ENCODE measurements at places on chromosomes 7 and 10. TPM values are rescaled to one million over a fixed set of nuclear protein-coding genes. Genes with fewer than 3 reads are reported as not detected.

The SVIL gene
- 67.4 TPM for total RNA-seq

The SLC18A3 gene
- not detected for total RNA-seq

The PTF1A gene
- total RNA-seq, result not detected

The SH2D4B gene
- under 0.01 TPM for total RNA-seq

The GPNMB gene
- total RNA-seq, result 0.59 TPM

The HOXA5 gene
- total RNA-seq, result 13.1 TPM

The NKX1-2 gene
- total RNA-seq, result not detected

The COPS6 gene
- total RNA-seq, result 147 TPM

The CLRN3 gene
- total RNA-seq, result 0.11 TPM

The OR13A1 gene
- not detected for total RNA-seq

The HOXA6 gene
- total RNA-seq, result 0.42 TPM

GRCh38 chr7:51256209-51256781 lies 60.3 kb downstream of the COBL start:
- DNase-seq, result no peak

- DNase-seq, result no peak
Measured at GRCh38 chr7:37495574-37496184, 47.0 kb upstream of the ELMO1 start.

- DNase-seq, result no peak
Measured at GRCh38 chr10:62011558-62011957, 110.1 kb downstream of the ARID5B start.

DNA sequence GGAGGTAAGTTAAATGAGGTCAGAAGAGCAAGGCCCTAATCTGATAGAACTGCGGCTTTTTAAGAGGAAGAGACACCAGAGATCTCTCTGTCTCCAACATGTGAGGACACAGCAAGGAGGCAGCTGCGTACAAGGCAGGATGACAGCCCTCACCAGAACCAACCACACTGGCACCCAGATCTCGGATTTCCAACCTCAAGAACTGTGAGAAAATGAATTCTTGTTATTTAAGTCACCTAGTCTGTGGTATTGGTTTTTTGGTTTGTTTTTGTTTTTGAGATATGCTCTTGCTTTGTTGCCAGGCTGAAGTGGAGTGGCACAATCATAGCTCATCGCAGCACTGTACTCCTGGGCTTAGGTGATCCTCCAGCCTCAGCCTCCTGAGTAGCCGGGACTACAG lies 127.2 kb downstream of the DLG5 start:
- DNase-seq, result no peak

DNA sequence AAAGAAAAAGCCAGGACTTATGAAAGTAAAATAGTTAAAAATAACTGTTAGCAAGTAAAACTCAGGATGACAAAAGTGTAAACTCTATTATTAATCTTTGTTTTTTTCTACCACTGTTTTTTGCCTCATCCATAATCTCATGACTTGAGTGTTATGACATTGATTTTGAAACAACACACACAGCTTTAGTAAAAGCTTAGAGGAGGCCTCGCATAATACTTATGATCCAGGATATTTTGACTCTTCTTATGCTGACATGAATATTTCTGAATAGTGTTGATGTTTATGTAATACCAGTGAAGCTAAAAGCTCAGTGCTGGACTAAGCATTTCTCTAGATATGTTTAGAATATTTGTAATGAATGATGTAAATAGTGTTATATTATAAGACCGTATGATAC lies 10.5 kb downstream of the KAT6B start:
- DNase-seq, result no peak

- DNase-seq, result no peak
Measured at GRCh38 chr7:24995466-24995865, 15.5 kb upstream of the OSBPL3 start.

- DNase-seq, result no peak
Measured at GRCh38 chr7:134737566-134738345, 41.7 kb upstream of the CALD1 start.

DNA sequence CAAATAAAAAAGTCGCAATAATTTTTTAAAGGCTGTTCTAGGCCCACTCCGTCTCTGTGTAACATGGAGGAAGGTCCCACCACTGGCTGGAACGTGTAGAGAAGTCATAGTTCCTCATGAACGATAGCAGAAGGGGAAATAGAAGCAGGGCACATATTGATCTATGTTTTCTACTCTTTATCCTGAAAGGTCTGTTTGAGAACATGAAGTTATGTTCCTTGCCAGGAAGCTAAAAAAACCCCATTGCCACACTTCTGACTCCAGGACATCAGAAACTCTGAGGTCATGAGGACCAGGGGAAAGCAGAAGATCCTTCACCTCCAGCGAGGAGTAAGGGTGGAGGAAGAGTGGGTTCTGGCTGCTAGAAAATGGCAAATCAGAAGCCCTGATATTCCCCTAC lies 10.8 kb downstream of the ANKRD22 start:
- no peak for DNase-seq

GRCh38 chr7:137343281-137343841 lies at the start of gene PTN:
Gene PTN, minus strand, starts transcription at chr7:137343733. Its CDS starts 88,760 bp downstream, at chr7:137254973.
- no peak for DNase-seq

- no peak for DNase-seq
Measured at GRCh38 chr10:101693978-101694673, 844 bp downstream of the FBXW4 start.

DNA sequence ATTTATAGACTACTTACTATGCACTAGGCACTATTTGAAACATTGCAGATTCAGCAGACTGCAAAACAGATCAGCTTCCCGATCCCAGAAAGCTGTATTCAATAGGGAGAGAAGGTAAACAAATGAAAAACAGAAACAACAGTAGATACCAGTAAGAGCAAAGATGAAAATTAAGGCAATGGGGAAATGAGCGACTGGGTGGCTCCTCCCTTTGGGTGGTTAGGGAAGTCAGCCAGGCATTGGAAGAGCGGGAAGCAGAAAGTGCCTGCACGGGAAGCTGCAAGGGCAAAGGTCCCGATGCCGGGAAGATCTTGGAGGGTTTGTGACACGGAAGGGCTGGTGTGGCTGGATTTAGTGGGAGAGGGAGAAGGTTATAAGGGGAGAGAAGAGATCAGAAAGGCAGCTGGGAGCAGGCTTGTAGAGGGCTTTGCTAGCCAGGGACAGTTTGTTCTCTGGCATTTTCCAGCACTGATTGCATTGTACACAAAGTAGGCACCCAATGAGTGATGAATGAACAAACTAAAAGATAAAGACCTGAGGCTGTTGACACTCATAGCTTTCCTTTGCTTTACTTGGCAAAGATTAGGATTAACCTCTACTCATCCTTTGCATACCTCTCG lies 67.8 kb downstream of the NAMPT start:
- DNase-seq, result peak; percentile 86

DNA sequence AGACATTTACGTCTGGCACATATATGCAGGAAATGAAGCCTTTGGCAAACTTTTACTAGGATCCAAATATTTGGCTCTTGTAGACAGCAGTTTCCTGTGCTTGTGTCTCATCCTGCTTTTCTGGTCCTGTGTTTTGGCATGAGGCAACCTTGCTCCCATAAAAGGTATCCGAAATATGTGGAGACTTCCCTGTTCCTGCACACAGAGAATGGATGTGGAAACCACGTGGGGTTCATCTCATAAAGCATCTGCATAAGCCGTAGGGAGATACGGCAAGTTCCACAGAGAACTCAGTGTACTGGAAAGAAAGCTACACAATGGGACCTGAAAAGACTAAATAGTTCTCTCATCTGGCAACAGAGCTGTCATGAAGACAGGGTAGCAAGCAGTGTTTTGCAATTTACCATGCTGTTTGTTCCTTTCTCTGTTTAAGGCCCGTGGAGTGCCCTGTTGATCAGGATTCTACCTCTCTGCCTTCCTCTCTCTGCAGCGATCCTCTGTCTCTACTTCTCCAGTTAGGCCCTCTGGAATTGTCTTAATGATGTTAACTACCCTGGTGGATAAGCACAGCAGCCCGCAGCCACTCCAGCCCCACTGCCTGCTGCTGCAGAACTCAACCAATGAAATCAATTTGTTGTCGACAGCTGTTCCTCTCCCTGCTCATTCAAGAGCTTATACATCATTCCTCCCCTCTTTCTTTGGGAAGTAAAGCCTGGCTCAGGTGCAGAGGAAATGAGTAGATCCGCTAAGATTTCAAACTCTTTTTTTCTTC lies 293.6 kb downstream of the CSTF2T start:
- DNase-seq, result peak; percentile 19

DNA sequence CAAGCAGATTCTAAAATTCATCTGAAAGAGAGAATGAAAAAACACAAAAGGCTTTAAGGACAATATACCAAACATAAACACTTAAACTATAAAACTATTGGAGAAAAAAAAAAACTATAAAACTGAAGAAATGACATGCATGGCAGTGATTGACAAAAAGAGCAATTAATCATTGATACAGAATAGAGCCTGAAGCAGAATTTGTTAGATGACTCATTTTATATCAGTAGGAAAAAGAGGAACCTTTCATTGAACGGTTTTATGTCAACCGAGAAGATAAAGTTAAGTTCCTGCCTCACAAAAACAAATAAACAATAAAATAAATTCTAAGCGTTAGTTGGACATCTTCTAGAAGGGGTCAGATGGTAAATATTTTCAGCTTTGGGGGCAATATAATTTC lies 23.3 kb downstream of the NPY start:
- DNase-seq, result no peak

- peak; percentile 98 for DNase-seq
Measured at GRCh38 chr7:101121991-101122932, 4.6 kb upstream of the SERPINE1 start.

DNA sequence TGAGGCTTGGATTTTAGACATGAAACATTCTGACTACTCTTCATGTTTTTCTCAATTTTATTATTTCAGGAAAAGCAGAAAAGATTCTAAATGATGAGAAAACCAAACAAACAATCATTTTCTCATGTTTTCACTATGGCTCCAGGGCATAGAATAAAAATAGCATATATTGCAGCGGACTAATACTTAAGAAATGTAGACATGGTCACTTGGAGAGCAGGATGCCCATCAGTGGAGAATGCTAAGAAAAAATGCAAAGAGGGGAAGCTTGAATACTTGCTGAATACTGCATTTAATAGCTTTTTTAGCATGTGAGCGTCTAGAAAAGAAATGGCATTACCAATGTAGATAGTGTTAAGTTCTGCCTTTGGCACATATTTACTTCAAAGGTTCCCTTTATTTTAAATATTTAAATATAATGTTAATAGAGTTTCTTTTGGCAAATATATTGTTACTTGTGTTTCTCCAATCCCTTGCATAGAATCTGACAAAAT lies 107.9 kb downstream of the PPP1R17 start:
- no peak for DNase-seq

DNA sequence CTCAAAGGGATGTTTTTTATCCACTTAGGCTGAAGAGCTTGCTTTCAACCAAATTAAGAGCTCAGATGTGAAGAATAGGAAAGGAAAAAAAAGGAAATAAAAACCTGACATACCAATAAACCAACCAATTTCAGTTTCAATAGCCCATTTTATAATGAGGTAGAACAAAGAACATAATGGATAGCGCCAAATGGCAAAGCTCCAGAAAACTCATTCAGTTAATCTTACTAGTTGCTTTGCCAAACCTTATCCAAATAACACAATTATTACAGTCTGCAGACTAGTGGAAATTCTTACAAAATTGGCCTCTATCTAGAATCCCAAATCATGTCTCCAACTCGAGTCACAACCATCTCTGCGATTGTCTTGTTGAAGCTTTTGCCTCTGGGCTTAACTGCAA lies 337.0 kb downstream of the CRPPA start:
- peak; percentile 41 for DNase-seq

DNA sequence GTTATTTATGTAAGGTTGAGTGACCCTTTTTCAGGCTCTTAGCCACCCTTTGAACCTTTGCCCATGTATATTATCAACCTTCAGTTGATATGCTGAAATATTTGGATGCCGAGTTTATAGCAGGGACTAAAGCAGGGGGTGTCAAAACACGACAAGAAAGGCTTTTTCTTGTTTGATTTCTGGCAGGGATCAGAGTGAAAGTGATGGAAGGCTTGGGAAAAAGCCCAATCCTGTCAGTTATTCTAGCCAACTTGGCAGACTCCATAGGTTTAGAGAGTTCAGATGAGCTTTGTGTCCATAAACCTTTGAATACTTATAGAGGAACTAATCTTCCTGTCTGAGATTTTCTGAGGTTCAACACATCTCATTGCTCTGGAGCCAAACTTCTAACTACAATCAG lies 47.5 kb downstream of the INHBA start:
- no peak for DNase-seq

DNA sequence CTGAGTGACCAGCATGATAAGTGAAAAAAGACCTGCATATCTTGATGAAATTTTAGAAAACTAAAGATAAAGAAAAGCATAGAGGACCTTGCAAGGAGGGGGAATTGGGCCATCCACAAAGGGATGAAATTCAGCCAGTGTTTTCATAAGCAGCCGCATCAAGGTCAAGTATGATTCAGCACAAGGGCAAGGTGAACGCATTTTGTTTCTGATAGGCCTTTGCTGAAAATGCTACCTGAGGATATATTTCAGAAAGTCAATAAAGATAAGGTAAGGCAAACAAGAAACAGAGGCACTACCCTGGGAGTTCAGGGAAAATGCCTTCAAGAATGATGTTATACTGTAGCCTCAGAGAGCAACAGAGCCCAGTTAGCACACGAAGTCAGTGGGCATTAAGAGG lies 55.0 kb upstream of the SHH start:
- no peak for DNase-seq

DNA sequence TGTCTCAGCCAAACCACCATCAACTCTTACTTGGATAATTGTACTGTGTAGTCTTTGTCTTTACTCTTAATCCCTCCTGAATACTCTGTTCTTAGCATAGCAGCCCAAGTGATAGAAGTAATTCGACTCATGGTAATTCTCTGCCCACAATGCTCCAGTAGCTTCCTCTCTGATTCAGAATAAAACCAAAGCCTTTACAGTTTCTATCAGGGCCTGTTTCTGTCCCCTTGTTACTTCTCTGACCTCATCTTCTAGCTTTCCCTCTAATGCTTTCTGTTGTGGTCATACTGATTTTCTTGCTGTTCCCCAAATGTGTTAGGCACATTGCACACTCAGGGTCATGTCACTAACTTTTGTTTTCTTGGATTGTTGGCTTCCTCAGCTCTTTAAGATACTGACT lies 8.0 kb downstream of the ZNF518A start:
- no peak for DNase-seq

DNA sequence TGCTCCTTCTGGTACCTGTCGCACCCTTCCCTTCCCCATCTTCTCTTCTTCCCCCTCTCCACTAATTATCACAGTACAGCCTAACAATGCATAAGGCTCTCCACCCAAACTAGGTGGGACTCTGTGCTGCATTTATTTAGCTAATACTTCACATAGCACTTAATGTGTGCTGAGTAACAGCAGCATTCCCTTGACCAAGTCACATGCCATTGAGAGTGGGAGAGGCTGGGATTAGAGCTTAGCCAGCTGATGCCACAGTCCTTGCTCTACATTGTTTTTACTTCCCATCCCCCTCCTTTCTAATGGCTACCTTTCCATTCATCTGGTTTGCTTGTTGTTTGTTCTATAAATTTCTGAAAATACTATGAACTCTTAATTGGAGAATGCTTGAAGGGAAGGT lies 426.9 kb downstream of the LRMDA start:
- no peak for DNase-seq

GRCh38 chr7:126529254-126529653 lies 723.5 kb downstream of the GRM8 start:
- DNase-seq, result no peak

Data from pulmonary artery endothelial cell (primary cell).